ENCODE measurements at places on chromosomes 12 and 14. TPM values are rescaled to one million over a fixed set of nuclear protein-coding genes. Genes with fewer than 3 reads are reported as not detected.

DNA sequence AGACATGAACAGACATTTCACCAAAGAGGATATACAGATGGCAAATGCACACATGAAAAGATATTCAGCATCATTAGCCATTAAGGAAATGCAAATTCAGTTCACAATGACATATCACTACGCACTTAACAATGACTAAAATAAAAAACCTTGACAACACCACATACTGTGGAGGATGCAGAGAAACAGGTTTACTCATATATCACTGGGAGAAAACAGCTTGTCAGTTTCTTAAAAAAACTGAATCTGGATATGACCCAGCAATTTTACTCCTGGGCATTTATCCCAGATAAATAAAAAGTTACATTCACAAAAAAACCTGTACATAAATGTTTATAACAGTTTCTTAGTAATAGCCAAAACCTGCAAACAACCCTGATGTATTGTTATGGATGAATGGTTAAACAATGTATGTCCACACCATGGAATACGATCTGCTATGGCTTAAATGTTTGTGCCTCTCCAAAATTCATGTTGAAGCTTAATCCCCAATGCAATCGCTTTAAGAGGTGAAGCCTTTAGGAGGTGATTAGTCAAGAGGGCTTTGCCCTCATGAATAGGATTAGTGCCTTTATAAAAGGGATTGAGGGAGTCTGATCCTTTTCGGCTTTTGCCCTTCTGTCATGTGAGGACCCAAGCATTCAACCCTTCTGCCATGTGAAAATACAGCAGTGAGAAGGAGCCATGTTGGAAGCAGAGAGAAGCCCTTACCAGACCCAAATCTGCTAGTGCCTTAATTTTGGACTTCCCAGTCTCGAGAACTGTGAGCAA, 36.0 kb upstream of the PPP4R3A start:
- H3K27me3 ChIP-seq: no peaks in the 10 kb centered on the region
- DNase-seq: no peak
- H3K27ac ChIP-seq: no peak overlapping the region
- no peaks in the 10 kb centered on the region for H3K36me3 ChIP-seq
- no peak overlapping the region for H3K4me3 ChIP-seq

Gene NID2
- not detected for total RNA-seq

Gene CCDC177
- total RNA-seq: not detected

Gene DPPA3
- total RNA-seq: not detected

Data from PC-9 (cell line).